ENCODE measurements at places on chromosomes 4 and X.
A peak's percentile ranks its signal among the peaks of the same experiment; 100 is the strongest.

- DNase-seq: peak; percentile 68
Observed at GRCh38 chrX:68365341-68365740, 68.0 kb downstream of the OPHN1 start.

DNA sequence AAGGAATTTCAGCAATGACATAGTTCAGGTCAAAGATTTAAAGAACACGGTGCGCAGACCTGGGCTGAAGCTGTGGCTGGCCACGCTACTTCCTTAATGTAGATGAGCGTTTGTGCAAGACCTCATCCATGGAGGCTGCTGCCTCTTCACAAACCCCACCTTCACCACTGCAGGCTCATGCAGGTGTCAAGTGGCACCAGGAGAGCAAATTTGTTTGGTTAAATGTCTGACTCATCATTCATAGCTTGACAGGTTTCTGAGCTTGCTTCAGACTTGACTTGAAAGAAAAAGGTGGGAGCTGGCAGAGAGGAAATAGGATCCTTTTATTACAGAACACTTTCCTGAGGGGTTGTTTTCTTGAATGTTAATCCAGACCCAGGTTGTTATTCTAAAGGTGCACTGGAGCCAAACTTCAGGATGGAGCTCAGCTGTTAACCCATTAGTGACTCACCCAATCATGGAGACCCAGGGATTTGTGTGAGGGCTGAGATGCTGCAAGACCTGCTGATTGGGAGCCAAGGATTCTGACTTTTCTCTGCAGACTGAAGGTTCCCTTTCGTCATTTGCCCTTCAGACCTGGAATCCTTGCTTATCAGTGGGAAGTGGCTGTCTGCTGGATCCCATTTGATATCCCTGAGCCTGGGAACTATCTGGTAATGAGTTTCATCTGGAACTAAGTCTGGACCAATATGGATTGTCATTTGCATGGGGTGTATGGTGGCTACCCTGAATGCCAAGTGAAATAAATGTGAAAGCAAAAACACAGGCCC lies 315.3 kb downstream of the PTTG2 start:
- DNase-seq: no peak

- no peak for DNase-seq
Observed at GRCh38 chr4:181194096-181194495, 1049.1 kb upstream of the TENM3 start.

DNA sequence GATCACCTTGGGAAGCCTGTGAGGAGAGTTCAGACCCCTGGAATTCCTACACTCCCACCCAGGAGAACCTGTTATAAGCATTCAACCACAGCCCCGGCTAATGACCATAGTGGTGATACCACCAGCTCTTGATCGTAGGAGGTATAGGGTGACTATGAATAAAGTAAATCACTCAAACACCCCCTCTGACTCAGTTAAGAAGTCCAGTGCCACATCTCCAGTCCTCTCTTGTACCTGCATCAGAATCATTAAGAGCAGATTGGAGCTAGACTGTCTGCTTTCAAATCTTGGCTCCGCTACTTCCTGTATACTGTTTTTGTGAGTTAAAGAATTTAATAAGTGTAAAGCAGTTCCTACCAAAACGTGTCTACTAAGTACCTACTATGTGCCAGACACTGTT lies 565.1 kb upstream of the DIPK2B start:
- DNase-seq: no peak

- no peak for DNase-seq
Observed at GRCh38 chr4:112152521-112152920, 7.3 kb downstream of the FAM241A start.

- DNase-seq: no peak
Observed at GRCh38 chr4:155899891-155900290, 3.6 kb upstream of the TDO2 start.
